ENCODE measurements at places on chromosomes 11 and 22. TPM values are rescaled to one million over a fixed set of nuclear protein-coding genes. Genes with fewer than 3 reads are reported as not detected.

The OR4D5 gene
- total RNA-seq = not detected

DNA sequence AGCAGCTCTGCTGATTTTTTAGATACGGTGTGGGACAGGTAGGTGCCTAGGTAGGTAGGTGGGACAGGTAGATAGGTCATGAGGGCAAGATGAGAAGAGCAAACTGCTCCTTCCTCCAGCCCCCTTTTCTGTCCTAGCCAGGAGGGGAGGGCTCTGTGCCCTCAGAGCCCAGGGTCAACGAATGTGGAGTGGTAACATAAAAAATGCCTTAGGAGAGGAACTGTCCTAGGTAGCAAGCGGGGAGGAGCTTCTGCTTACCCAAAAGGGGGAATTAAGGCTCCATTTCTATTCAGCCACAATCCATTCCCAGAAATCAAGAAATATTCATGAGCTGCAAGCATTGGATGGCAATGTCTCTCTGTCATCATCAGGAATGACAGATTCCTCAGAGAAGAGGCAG, 234.8 kb downstream of the GRIK4 start:
- no peaks in the 10 kb centered on the region for H3K36me3 ChIP-seq
- H3K27me3 ChIP-seq = peaks cover 9% of the 10 kb centered on the region

DNA sequence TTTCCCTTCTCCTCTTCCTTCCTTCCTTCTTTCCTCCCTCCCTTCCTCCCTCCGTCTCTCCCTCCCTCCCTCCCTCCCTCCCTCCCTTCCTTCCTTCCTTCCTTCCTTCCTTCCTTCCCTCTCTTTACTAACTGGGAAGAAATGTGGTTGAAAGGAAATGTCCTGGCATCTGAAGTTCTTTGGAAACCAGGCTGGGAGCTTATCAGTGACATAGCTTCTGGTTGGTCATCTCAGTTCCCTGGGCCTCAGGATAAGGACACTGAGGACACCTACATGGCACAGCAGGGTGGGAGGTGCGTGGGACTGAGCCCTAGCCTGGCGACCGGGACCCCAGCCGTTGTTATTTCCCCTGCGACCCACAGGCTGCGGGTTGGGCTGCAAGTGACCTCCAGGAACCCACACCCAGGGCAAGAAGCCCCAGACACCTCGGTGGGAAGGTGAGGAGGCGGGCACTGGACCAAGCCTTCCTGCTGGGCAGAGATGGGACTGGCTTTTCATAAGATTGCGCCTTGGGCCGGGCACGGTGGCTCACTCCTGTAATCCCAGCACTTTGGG, 1486.5 kb downstream of the TBC1D22A start:
- H3K4me3 ChIP-seq = no peak overlapping the region
- no peaks in the 10 kb centered on the region for H3K36me3 ChIP-seq
- peaks cover 7% of the 10 kb centered on the region for H3K4me1 ChIP-seq
- H3K27ac ChIP-seq = no peak overlapping the region
- no peak for DNase-seq
- no peaks in the 10 kb centered on the region for H3K27me3 ChIP-seq

- no peak overlapping the region for H3K4me3 ChIP-seq
- H3K27ac ChIP-seq = no peak overlapping the region
- no peak for DNase-seq
- H3K36me3 ChIP-seq = no peaks in the 10 kb centered on the region
Measured at GRCh38 chr11:119361056-119361787, 14.7 kb upstream of the MFRP start.

The MOV10L1 gene
- total RNA-seq = 0.23 TPM

GRCh38 chr22:34414467-34415440, 494.5 kb upstream of the LARGE1 start:
- H3K27me3 ChIP-seq = no peaks in the 10 kb centered on the region
- H3K36me3 ChIP-seq = no peaks in the 10 kb centered on the region
- no peaks in the 10 kb centered on the region for H3K4me1 ChIP-seq

The CPT1A gene
- 36.4 TPM for total RNA-seq

- H3K36me3 ChIP-seq = no peaks in the 10 kb centered on the region
- no peak overlapping the region for H3K27ac ChIP-seq
- DNase-seq = no peak
- H3K4me1 ChIP-seq = no peaks in the 10 kb centered on the region
- peaks cover 7% of the 10 kb centered on the region for H3K27me3 ChIP-seq
- no peak overlapping the region for H3K4me3 ChIP-seq
Measured at GRCh38 chr11:74678041-74678440, 53.2 kb downstream of the CHRDL2 start.

The CCDC134 gene
- 25.3 TPM for total RNA-seq

DNA sequence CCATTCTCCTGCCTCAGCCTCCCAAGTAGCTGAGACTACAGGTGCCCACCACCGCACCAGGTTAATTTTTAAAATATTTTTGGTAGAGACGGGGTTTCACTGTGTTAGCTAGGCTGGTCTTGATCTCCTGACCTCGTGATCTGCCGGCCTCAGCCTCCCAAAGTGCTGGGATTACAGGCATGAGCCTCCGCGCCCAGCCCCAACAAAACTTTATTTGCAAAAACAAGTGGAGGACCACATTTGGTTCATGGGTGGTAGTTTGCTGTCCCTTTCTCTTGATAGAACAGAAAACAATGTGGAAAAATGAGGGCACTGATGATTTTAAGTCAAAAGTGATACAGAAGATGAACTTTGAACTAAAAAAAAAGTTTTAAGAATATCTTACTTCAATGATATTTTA, 121.8 kb upstream of the SERPIND1 start:
- no peaks in the 10 kb centered on the region for H3K36me3 ChIP-seq
- no peaks in the 10 kb centered on the region for H3K27me3 ChIP-seq
- no peak overlapping the region for H3K4me3 ChIP-seq

The HBE1 gene
- not detected for total RNA-seq

The NRXN2 gene
- total RNA-seq = 0.40 TPM

GRCh38 chr11:112523951-112524350, 263.3 kb upstream of the PLET1 start:
- H3K4me3 ChIP-seq = no peak overlapping the region
- no peaks in the 10 kb centered on the region for H3K36me3 ChIP-seq
- DNase-seq = no peak
- H3K27me3 ChIP-seq = peaks cover 27% of the 10 kb centered on the region
- H3K27ac ChIP-seq = no peak overlapping the region

GRCh38 chr11:35617687-35618496, at the start of gene FJX1:
Gene FJX1 (plus strand): TSS chr11:35618460. CDS start chr11:35618637, 177 bp downstream.
- peaks cover 66% of the 10 kb centered on the region for H3K27me3 ChIP-seq
- DNase-seq = no peak
- no peak within 1 kb of the TSS for H3K27ac ChIP-seq
- no peaks in the 10 kb centered on the region for H3K36me3 ChIP-seq
- no peak within 1 kb of the TSS for H3K4me3 ChIP-seq

DNA sequence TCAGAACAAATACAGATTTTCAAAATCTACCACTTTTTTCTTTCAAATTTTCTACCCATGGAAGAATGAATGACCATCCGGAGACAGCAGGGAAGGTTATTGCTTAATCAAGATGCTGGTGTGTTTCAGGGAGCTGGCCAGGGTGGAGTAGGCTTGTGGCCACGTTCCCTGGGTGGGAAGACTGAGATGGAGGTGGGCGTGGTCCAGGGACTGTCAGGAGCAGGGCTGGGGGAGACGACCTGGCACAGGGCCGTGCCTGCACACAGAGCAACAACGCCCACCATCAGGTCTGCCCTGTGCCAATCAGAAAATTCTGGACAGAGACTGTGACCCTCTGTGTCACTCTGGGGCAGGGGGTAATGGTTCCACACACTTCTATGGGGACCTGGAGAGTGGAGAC, 7.1 kb upstream of the APOBEC3H start:
- peak overlapping the region; percentile 99 for H3K27ac ChIP-seq
- peaks cover 97% of the 10 kb centered on the region for H3K4me1 ChIP-seq
- H3K36me3 ChIP-seq = peaks cover 17% of the 10 kb centered on the region
- H3K27me3 ChIP-seq = no peaks in the 10 kb centered on the region
- peak overlapping the region; percentile 66 for H3K4me3 ChIP-seq
- DNase-seq = no peak

DNA sequence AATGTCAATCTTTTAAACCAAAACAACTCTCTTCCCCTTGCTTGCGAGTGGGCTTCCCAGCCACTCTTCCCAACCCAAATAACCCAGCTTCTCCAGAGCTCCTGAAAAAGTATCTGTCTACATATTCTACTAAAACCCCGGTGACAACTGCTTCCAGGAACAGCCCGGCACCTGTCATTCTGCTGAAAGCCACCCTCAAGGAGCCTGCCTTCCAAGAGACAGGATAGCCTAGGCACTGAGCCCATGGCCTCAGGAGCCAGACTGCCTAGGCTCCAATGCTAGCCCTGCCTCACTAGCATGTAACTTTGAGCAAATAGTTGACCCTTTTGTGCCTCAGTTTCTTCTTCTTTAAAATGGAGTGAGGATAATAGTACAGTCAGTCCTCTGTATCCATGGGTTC, 459.8 kb downstream of the SOX6 start:
- no peak for DNase-seq
- H3K27me3 ChIP-seq = no peaks in the 10 kb centered on the region
- H3K36me3 ChIP-seq = no peaks in the 10 kb centered on the region

DNA sequence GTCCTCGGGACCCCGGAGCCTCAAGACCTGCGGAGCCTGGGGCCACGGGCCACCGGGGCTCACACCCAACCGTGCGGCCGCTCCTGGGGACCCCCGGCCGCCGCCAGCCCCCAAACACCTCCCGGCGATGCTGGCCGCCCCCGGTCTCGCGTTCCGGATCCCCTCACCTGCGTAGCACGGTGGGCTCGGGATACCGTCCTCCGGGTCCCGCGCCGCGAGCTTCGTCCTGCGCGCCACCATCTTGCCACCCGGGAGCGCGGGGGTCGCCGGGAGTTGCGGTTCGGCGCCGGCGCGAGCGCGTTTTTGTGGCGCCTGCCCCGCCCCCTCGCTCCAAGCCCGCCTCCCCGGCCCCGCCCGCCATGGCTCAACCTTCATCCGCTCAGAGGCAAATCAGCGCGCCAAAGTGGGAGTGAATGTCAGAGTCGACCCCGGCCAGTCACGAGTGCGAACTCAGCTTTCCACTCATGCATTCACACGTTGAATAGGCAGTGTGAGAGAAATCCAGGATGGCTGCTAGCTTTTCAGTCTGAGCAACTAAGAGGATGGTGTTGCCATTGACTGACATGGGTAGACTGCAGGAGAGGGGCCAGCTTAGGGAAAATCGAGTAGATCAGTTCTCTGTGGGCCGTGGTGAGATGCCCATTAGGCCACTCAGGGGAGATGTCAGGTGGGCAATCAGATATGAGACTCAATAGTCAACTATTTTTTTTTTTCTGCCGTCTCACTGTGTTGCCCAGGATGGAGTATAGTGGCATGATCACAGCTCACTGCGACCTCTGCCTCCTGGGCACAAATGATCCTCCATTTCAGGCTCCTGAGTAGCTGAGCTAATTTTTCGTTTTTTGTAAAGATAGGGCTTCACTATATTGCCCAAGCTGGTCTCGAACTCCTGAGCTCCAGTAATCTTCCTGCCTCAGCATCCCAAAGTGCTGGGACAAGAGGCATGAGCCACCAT, 28.3 kb downstream of the SERHL2 start:
- no peaks in the 10 kb centered on the region for H3K27me3 ChIP-seq
- peaks cover 13% of the 10 kb centered on the region for H3K4me1 ChIP-seq

Measured in activated CD8-positive, alpha-beta memory T cell treated with anti-CD3 and anti-CD28 coated beads, Interleukin-2, amount 10 ng/mL, durations not matched to agents 7 days and 5 days (primary cell).